Activated naive CD4-positive, alpha-beta T cell treated with anti-CD3 and anti-CD28 coated beads, Interleukin-2, amount 50 U/mL, for 72 hours (primary cell): ENCODE measurements at places on chromosomes 7 and 10.

DNA sequence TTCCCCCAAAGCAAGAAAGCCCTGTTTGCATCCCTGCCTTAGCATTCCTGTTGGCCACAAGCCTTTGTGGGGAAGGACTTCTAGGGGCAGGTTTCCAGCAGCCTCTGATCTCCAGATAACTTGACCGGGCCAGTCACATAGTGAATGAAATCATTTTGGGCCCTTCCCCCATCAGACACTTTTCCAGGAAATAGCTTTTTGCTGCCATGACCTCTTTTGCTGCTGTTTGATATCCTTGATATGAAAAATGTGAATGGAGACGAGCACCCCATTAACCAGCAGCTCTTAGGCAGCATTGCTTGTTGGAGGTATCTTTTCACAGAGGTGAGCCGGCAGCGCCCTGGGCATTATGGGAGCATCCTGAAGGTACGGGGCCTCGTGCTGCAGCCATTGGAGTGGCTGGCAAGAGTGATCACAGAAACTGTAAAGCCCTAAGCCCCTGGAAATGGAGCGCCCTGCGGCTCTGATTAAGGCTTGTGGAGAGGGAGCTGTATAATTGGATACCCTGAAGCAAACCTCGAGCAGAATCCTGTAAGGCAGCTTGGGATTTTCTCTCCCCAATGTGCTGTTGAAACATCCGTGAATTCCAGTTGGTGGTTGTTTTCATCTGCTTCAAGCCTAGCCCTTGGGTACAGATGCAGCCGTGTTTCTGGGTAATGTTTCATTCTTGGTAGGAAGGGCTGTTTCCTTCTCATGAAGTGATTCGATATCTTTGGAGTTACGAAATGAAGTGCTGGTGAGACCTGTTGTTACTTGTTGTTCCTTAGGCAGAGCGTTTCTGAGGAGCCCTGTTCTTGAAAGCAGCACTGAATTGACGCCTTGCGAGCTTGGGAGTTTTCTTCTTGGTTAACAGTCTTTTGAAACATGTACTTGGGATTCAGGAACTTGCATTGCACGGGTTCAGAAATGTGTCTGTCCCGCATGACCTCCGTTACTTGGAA lies 179.0 kb downstream of the PTEN start:
- DNase-seq = no peak

DNA sequence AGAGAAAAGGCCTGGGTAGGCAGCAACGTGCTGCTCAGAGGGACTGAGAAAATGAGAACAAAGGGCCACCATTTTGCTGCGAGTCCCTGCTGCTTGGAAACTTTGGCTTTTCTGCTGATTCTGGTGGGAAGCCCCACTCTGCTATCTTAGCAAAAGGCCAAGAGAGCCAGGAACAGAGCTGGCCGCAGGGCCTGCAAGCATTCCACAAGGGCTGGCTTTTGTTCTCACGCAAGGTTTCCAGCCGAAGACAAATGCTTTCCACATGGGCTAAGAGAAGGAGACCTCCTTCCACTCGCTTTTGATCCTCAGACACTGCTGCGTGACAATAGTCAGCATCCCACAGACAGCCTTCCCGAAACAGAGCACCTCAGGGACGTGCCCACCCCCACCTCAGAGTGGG lies 163.1 kb downstream of the ARHGAP12 start:
- no peak for DNase-seq

GRCh38 chr10:81570349-81570748 lies 304.6 kb upstream of the NRG3 start:
- DNase-seq = no peak

GRCh38 chr10:19449860-19450259 lies 366.4 kb upstream of the PLXDC2 start:
- DNase-seq = no peak

- no peak for DNase-seq
Measured at GRCh38 chr7:93884541-93884940, 6.0 kb downstream of the TFPI2 start.

- DNase-seq = no peak
Measured at GRCh38 chr7:85521108-85521694, 334.3 kb upstream of the SEMA3D start.

DNA sequence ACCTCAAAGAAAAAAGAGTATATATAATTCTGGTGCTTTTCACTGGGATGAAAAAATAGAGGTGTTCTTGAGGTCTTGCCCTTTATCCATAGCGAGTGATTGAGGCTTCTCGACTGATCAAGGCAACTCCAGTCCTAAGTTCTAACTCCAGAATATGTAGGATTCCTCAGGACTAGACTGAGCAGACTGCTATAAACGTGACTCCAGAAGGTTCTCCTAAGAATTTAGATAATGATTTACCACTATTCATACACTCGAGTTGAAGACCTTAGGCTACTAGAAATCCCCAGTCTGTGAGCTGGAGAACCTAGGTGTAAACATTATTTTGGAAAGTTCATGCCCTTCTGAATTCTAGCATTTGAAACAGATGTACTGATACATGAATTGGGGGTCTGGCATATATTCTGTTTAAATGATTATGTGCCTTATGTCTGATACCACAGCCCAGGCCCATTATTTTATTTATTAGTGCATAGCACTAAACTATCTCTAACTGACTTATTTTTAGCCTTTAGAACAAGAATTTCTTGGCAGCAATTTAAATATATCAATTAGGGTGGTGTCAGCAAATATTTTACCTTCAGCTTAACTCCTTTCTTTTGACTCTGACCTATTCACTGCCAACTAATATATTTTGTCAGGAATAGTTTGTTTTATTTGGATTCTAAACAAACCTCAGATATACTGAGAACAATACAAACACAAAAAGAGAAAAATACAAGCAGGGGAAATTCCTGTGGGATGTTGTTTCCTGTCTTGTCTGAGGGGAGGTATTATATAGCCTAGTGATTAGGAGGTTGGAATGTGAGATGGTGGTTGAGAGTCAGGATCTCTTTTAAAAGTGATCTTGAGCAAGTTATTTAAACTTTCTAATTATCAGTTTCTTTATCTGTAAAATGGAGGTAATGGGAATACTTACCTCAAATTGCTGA lies 75.8 kb downstream of the PODXL start:
- no peak for DNase-seq

DNA sequence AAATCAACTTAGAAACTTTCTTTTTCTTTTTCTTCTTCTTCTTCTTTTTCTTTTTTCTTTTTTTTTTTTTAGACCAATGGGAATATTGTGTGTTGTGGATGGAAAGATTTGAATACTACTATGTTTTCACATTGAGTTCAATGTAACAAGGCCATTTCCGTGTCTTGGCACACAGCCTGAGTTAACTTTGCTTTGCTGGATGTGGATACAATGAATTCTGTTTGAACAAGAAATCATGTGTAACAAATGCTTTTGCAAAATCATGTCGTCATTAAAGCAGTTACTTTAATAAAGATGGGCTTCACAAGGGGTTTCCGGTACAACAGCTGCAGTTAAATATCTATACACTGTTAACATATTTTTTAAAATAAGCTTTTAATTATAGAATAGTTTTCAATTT lies 13.5 kb upstream of the ENTPD1 start:
- no peak for DNase-seq

DNA sequence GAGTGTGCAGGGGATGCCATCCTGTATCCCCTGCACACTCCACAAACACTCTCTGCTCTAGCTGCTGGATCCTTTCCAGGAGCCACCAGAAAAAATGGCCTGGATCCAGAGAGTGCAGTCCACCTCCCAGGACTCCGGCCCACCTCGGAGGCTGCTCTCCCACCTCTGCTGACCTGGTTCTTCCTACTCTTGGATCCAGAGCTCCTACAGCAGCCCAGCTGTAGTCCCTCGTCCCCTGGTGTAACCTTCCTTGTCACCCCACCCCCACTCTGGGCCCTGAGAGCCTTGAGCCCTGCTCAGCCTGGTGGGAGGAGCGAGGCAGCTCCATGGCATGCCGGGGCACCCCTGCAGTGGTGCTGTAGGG lies 54.4 kb downstream of the GOLGA7B start:
- DNase-seq = no peak

- peak; percentile 4 for DNase-seq
Measured at GRCh38 chr7:40644454-40645188, 509.8 kb downstream of the SUGCT start.

DNA sequence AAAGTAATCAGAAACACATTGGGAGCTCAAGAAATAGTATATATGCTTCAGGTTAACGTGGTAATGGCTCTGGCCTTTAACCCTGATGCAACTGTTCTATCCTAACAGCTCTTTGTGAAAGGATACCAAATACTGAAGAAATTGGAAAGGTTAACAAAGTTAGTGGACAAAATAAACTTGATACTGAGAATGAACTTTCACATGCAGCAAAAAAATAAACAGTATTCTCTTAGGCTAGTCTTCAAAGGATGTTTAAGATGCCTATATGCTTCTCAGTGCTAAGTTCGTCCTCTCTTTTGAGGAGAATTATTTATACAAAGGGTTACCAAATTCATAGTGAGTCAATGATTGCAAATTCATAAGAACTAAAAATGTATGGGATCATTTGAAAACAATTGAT lies 256.2 kb upstream of the FERD3L start:
- DNase-seq = no peak

- no peak for DNase-seq
Measured at GRCh38 chr10:10434312-10434711, 583.4 kb upstream of the CELF2 start.

DNA sequence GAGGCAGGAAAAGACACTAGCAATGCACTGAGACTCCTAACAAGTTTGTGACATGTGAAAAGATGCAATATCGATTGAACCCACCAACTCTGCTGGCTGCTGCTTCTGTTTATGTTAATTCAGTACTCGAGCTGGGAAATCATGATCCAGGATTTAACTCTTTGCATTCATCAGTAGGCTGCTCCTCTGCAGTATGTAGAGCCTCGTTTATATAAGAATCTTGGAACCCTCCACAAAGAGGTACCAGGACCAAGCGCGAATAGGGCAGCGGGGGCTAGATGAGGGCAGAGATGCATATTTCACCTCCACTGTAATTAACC lies 7.8 kb downstream of the PRKAG2 start:
- no peak for DNase-seq

DNA sequence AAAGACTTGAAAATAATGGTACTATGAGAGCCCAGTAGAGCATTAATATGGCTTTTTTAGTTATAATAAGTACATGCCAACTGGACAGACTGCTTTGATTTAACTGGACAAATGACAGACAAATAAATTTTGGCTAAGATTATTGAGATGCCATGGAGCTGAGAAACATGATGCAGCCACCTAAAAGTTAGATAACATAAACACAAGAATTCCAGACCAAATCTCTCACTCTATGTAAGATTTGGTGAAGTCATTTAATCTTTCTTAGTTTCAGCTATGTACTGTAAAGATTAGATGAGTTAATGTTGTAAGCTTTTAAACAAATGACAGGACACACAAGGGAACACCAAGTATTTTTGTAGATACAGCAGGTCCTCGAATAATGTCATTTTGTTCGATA lies 118.2 kb downstream of the CACNA2D1 start:
- no peak for DNase-seq

DNA sequence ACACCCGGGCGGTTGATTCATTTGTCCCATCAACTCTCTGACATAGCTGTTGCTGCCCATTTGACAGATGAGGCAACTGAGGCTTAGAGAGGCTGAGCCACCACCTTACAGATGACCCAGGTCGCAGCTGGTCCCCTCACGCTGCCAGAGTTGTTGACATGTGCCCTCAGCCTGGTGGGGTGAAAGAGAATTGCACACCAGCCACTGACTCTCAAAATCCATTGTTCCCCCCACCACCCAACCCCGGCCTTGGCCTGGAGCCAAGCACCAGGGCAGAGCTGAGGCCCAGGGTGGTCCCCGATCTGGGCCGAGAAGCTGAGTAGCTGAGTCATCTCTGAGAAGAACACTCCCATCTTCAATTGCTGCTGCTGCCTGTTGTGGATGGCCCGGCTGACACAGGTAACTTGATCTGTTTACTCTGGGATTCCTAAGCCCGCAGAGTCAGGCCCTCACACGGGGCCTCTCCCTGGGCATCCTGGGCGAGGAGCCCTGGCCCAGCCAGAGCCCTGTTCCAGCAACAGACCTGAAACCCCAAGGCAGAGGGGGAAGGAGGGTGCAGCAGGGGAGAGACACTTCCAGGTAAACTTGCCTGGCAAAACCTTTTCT lies 27.5 kb downstream of the PVRIG start:
- DNase-seq = no peak

- no peak for DNase-seq
Measured at GRCh38 chr7:131608116-131608500, 51.7 kb upstream of the PODXL start.

DNA sequence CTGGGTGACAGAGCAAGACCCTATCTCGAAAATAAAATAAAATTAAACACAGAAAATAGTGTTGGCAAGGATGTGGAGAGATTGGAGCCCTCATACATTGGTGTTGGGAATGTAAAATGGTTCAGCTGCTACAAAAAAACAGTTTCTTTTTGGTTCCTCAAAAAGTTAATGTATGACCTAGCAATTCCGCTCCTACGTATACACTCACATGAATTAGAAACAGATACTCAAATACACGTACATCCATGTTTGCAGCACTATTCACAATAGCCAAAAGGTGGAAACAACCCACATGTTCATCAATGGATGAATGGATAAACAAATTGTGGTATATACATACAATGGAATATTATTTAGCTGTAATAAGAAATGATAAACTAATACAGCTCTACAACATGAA lies 28.4 kb upstream of the CHCHD3 start:
- DNase-seq = no peak

- no peak for DNase-seq
Measured at GRCh38 chr10:24256619-24257107, 47.7 kb downstream of the KIAA1217 start.

- no peak for DNase-seq
Measured at GRCh38 chr7:157700231-157701005, 363.6 kb downstream of the DNAJB6 start.

DNA sequence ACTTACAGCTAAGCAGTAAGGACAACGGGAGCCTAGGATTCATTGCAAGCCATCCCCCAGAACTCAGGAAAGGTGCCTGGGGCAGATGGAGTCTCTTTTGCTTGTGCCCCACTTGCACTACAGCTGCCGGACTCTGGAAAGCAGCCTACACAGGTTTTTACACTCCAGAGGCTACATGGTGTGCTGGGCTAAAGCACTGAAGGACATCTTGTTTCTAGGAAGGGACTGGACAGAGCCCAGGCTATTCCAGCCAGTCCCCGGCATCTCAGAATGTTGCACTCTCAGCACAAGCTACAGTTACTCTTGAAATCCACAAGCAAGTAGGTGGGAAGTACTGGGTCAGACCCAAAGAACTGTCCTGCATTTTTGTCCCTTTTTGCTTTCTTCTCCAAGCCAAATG lies 333.1 kb downstream of the TNS3 start:
- DNase-seq = no peak

- DNase-seq = no peak
Measured at GRCh38 chr10:118965645-118966044, 63.9 kb upstream of the NANOS1 start.

DNA sequence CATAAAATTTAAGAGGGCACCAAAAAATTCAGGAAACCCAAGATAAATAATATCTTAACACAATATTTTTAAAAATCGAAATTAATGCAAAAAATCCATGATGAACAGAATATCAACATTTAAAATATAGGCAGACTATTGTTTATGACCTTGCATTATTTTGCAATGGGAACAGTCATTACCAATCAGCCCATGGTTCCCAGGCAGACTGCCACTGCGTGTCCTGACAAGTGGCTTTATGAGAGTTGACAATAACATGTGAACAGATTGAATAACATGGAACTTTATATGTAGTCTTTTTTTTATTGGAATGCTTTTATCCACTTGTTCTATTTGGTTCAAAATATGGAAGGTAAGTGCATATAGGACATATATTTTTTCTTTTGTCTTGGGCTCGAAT lies 3.1 kb upstream of the AVPI1 start:
- no peak for DNase-seq
